ENCODE measurements at places on chromosomes 13 and 19.

- no peak for DNase-seq
Observed at GRCh38 chr13:30580852-30581502, 36.7 kb upstream of the USPL1 start.

DNA sequence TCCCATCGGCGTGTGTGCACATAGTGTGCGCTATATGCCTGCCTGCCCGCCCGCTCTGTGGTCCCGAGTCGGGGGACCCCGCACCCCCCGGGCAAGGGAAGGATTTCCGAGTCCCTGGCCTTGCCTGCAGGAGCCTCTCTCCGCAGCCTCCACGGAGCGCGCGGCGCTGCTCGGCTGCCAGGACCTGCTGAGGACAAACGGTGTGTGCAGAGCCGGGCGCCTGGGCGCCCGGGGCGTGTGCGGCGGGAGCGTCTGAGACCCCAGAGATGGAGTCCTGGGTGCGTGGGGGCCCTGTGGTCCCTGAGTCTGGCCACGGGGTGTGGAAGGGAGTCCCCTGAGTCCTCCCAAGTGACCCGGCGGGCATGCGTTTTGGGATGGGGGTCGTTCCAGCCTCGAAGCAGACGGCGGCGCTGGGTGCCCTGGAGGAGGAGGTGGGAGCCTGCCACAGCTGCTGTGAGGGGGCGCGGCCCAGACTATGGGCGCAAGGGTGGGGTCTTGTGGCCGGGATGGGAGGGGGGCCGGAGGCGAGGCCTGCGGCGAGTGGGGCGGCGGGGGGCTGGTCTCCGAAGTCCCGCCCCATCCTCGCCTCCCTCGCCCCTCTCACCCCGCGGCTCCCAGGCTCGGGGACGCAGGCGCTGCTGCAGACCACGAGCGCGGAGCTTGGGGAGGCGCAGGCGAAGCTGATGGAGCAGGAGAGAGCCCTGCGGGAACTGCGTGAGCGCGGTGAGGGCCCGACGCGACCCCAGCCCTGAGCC is 25.3 kb downstream of the CLEC4M start:
- no peak for DNase-seq

DNA sequence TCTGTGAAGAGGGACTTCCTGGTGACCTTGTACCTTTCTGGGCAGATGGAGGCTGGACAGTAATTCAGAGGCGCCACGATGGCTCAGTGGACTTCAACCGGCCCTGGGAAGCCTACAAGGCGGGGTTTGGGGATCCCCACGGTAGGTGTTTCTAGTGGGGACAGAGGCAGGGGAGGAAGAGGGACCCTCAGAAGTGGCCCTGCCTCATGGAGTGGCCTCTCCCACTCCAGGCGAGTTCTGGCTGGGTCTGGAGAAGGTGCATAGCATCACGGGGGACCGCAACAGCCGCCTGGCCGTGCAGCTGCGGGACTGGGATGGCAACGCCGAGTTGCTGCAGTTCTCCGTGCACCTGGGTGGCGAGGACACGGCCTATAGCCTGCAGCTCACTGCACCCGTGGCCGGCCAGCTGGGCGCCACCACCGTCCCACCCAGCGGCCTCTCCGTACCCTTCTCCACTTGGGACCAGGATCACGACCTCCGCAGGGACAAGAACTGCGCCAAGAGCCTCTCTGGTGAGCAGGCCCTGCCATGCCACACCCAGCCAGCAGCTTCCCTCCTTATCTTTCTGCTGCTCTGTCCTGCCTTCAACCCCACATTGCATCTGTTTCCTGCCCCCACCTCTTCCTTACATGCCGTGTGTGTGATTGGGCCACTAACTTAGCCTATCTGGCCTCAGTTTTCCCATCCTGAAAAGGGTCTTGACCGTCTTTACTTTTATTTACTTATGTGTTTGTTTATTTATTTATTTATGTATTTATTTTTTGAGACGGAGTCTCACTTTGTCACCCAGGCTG is 7.3 kb downstream of the ANGPTL4 start:
- DNase-seq: no peak

DNA sequence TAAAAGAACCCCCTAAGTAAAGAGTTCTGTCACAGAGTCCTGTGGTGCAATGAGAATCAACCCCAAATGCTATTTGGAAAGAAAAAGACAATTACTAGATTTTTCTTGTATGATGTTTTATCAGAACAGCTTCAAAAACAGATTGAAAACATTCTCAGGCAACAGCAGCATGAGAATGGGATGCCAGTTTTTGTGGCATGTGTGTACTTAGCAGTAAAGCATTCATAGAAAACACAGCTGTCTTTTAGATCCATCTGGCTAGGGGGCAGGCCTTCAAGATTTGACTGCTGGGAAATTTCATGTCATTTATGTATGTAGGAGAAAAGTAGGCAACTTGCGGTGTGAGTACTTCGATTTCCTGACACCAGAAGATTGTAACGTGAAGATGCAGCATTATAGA is 170.5 kb upstream of the HTR2A start:
- DNase-seq: no peak

DNA sequence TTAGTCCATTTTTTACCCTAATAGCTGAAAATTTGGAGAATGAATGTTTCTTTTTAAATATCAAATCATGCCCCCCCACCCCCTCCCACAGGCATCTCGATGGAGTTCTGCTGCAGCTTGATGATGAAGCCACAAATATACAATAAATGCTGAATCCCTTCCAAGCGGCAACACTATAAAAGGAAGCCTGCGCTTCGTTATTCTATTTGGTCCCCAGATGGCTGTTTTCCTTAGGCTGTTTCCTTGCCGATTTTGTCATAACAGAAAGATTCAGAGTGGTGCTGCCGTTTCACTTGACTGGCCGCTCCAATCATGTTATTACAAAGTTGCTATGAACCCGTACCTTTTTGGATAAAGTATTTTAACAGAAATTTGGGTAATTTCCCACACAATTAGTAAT is 79.5 kb downstream of the MYO16 start:
- DNase-seq: no peak

GRCh38 chr19:58510084-58510862 is 1.5 kb downstream of the SLC27A5 start:
- no peak for DNase-seq

DNA sequence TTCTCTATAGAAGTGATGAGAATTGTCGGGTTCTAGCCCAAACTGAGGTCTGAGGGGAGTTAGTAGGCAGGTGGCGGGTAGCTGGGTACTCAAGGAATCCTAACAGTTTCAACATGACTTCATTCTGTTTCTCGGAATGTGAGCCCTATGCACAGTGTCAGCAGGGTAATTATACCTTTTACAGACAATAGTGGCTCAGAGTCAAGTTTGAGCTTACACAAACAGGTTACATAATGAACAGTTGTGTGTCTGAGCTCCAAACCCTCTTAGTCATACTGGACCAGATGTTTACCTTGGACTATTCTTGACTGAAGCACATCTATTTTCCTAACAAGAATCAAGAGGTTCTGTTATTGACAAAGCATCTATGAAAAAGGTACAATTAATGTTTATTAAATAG is 1066.7 kb upstream of the PCDH20 start:
- DNase-seq: no peak

DNA sequence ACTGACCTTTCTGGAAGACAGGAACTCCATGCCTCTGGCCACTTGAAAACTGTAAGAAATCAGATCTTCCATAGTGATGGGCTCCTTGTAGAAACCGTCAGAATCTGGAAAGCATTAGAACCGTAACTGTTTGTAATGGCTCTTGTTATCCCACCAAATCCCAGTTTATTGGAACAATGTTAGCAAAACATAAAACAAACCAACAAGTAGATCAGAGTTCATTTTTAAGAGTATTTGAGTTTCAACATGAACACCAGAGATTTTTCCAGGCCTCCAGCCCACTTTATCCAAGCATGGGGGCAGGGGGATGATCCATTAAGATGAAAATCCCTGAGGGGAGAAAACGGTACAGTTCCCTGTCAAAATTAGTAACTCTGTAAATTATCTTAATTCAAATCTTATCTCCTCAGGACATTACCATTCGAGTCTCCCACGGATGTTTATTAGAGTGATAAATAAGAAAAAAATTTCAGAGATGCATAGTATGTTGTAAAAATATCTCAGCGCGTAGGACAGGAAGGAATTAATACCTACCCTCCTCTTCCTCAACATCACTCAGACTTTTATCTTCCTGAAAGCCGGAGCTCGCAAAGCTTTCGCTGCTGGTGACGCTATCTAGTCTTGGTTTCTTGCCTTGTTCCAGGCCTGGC is 172.5 kb downstream of the FLT1 start:
- DNase-seq: no peak

DNA sequence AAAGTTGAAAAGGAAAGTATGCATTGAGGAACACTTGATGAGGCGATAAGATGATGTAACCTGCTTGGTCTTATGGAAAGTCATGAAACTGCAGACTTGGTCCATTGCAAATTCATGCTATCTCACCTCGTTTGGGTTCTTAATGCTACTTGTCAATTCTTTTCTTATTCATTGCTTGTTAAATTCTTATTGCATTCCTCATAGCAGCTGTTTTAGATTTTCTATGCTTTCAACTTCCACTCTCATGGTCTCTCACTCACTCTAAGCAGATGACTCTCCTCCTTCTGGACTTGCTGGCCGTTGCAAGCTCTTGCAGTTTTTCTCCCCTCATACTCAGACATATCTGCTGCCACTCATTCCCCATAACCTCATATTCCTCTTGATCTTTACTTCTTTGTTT is 67.8 kb upstream of the CSNK1A1L start:
- DNase-seq: no peak

GRCh38 chr19:46126086-46126580 is 1.6 kb upstream of the IGFL3 start:
- no peak for DNase-seq

DNA sequence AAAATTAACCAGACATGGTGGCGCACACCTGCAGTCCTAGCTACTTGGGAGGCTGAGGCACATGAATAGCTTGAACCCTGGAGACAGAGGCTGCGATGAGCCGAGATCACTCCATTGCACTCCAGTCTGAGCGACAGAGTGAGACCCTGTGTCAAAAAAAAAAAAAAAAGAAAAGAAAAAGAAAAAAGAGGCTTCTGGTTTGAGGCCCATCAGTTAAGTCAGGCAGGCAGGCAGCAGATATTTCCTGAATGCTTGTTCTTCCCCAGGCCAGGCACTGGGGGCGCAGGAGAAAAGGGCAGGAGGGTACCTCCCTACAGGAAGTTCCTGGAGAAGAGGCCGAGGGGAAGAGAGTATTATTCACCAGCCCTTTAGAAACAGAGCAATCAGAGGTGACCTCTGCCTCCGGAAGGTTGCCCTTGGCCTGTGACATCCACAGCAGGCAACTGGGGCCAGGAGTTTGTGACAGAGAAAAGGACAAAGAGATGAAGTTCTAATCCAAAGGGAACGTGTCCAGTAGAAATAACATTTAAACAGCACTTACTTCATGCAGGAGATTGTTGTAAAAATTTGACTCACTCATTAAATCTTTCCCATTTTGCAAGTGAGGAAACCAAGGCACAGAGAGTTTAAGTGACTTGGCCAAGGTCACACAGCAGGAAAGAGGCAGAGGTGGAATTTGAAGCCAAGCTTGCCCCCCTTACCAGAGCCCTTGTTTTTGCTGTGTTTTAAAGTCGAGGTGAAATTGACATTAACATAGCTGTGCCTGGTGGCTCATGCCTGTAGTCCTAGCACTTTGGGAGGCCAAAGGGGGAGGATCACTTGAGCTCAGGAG is 4.3 kb upstream of the RLN3 start:
- DNase-seq: no peak

DNA sequence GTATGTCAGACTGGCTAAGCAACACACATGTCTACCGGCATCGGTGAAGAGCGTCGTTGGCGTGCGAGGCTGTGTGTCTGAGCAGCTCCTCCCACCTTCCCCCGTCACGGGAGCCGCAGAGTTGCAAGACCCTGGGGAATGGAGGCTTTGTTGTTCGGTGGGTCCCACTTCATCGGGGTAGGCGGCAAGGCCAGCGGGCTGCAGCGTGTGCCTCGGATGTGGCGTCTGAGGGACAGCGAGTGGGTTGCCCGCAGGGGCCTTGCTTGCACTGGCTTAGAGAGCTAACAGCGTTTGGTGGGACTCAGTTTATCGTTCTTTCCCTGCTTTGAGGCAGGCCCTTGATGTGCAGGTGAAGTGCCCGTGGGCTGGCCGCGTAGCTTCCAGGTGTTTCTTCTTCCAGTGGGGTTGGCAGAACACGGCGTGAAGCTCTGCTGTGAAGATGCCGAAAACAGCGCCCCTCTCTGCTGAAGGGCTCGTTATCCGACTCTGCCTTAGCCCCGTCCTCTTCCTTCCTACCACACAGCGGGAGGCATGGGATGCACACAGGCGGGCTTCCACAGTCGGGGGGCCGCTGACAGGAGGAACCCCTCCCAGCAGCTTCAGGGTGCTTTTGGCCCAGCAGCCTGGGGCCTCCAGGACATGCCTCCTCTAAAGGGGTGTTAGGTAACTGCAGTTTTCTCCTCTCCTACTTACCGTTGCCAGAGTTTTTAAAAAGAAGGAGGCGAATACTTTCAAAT is 85.2 kb downstream of the ATP11A start:
- no peak for DNase-seq

- no peak for DNase-seq
Observed at GRCh38 chr19:43148233-43148632, 38.1 kb downstream of the PSG5 start.

DNA sequence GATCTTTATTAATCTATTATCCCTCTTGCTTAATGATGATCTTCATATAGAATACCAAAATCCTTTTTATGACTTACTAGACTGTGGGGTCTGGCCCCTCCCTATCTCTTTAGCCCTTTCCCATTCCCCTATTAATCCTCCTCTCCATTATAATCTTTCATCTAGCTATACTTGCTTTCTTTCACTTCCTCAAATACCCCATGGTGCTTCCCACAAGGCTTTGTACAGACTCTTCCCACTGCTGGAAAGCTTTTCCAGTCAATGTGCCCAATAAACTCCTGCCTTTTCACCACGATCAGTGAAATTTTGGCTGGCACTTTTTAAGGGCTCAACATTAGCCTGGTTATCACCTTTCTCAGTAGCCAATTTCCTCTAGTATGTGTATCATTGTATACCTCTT is 3.2 kb upstream of the EBPL start:
- no peak for DNase-seq

DNA sequence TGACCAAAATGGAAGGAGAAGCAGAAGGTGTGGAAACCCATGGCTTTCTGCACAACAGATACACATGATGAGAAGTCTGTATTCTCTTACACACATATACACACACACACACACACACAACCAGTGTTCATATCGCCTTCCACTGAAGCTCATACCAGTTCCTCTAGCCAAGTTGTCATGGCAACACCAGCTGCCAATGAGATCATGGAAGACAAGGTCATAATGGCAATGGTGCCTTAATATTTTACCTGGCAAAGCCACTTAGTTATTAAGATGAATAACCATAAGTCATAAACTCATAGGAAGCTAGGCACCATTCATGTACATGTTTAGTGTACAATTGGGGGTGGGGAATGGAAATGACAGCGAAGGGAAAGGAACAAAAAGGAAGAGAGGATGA is 2.6 kb upstream of the DHRS12 start:
- DNase-seq: peak; percentile 19

DNA sequence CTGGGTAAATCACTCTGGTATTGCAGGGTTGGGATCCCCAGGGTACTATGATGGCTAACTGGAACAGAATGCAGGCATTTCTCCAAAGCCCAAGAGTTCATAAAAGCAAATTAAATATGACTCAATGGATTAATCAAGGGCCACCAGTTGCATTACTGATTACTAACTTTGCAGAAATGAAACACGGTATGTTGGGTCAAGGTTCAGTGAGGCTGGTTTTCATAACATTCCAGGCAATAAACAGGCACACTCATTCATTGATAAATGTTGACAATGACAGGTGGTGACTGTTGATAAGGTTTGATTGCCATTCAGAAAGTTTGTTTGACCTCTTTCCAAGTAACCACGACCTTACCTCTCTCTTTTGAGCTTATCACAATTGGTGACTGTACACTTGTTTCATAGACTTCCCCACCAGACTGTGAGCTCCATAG is 506 bp upstream of the AP1M1 start:
- DNase-seq: no peak

Data from NCI-H1694 (cell line).